Left lobe of liver (tissue), 2 donors: ENCODE measurements at places on chromosomes 2 and 18.
A peak's percentile ranks its signal among the peaks of the same experiment; 100 is the strongest.

GRCh38 chr2:162317861-162318327 is 590 bp downstream of the IFIH1 start:
- peak; percentile 54 for DNase-seq

- no peak for DNase-seq
Observed at GRCh38 chr2:218014706-218015585, 12.2 kb upstream of the TNS1 start.

DNA sequence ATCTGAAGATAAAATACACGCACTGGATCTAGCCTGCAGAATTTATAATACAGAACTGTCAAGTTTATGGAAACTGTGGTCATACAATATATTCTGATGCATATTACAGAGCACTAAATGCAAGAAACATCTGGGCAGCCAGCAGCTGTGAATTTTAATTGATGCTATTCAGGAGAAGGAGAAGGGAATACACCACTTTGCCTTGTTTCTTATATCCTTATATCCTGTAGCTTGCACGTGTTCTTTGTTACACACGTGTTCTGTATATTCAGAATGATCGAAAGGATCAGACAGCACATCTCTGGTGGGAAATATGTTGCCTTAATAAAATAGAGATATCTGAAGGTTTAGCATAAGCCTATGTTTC is 335.8 kb downstream of the AGPS start:
- no peak for DNase-seq

DNA sequence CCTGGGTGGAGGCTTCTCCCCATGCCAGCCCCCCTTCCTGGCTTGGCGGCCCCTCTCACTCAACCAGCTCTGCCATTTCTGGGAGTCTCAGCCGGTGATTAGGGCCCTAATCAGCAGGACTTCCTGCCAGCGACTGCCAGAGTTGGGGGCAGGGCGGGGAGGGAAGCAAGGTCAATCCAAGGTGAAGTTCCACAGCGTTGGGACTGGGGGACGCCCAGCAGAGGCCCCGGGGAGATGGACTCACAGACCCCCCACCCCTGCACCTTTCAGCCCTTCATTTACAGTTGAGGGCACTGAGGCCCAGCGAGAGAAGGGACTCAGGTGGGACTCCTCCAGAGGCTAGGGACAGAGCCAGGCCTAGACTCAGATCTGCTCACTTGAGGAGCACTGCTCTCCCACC is 65.3 kb downstream of the TNS1 start:
- no peak for DNase-seq

DNA sequence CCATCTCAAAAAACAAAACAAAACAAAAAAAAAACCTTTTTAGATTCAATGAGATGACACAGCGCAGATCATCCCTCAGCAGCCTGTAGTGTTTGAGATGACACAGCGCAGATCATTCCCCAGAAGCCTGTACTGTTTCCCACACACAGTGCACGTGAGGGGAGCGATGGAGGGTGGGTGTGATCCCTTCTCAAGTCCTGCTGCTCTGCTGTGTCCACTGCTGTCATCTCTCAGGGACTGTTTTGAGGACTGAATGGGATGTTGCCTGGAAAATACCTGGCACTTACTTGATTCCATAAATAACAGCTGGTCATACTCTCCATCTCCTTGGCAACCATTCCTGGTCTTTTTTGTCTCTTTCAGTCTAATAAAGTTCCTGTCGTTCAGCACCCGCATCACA is 25.7 kb downstream of the TGOLN2 start:
- no peak for DNase-seq

- DNase-seq = no peak
Observed at GRCh38 chr2:55862246-55862645, 61.3 kb downstream of the EFEMP1 start.

DNA sequence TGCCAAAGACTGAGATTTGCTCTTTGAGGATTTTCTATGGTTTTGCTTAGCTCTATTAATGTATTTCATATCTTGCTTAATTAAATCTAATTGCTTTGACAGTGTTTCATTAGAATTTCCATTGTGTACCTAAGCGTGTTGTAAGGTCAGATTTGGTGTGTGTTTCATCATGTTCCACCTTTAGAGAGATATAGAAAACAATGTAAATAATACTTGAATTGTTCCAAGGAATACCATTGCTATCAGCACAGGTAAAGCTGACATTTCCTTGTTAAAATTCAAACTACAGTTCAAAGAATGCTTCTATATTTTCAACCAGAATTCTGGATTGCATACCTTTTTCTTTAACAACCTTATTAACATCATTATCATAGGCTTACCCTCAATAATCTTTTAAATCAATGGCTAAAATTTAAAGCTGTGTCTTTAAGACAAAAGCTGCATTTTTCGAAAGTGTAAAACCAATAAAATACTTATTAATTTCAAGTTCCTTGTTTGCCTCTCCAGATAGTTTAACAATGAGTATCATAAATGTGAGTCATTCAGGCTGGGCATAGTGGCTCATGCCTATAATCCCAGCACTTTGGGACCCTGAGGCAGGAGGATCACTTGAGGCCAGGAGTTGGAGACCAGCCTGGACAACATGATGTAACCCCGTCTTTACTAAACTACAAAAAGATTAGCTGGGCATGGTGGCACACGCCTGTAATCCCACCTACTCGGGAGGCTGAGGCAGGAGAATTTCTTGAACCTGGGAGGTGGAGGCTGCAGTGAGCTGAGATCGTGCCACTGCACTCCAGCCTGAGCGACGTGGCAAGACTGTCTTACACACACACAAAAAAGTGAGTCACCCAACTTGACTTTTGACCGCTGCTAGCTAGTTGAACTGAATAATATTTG is 188.0 kb upstream of the PKDCC start:
- no peak for DNase-seq

DNA sequence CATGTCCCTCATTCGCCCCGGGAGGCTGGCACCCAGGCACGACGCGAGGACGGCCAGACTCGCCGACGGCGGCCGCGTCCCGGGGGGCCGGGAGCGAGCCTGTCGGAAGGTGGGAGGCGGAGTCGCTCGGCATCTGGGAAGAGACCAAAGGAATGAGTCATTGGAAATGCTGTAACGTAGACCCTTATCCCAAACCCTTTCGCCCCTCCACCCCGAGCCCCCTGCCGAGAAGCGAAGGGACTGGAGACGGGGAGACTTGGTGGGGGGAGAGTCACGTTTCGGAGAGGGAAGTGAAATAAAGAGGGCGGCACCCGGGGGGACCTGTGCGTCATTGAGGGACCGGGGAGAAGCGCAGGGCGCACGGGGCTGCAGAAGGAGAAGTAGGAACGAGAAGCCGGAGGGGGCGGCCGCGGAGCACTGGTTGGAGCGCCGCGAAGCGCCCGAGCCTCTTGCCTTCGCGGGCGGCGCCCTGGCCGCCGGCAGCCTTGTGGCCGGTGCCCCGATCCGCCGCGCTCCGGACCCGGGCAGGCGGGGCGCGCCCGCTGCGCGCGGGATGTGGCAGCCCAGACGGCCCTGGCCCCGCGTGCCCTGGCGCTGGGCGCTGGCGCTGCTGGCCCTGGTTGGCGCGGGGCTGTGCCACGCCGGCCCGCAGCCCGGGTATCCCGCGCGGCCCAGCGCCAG is at the start of gene EMILIN2:
EMILIN2 (plus strand) TSS at position 371 of the 681 bp plus-strand sequence; CDS start at position 554, 183 bp downstream.
- peak; percentile 48 for DNase-seq

- DNase-seq = no peak
Observed at GRCh38 chr2:239378918-239379640, 21.7 kb downstream of the HDAC4 start.

- DNase-seq = no peak
Observed at GRCh38 chr18:73824671-73825070, 323.0 kb downstream of the FBXO15 start.

- DNase-seq = no peak
Observed at GRCh38 chr2:41321351-41321750, 726.5 kb upstream of the PKDCC start.

DNA sequence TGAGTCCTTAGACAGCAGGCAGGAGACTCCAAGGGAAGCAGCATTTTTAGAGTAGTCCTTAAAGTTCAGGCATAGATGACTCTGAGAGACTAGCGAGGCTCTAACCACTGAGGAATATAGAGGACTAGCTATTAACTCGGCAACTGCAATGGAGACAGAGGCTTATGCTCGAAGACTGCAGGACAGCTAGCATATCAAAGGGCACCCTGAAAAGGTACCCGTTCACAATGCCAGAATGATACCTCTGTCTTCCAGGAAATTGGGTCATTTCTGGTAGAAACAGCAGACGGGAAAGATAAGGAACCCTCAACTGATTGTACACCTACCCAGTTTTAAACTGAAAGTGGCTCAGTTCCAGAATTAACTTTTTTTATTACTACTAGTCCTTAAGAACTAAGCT is 1204.0 kb upstream of the ZEB2 start:
- DNase-seq = no peak

- DNase-seq = no peak
Observed at GRCh38 chr18:21181766-21182165, 60.3 kb upstream of the GREB1L start.
